CD4-positive, alpha-beta T cell treated with Interleukin-15 for 4 hours (primary cell): ENCODE measurements at places on chromosomes 12 and 14.

DNA sequence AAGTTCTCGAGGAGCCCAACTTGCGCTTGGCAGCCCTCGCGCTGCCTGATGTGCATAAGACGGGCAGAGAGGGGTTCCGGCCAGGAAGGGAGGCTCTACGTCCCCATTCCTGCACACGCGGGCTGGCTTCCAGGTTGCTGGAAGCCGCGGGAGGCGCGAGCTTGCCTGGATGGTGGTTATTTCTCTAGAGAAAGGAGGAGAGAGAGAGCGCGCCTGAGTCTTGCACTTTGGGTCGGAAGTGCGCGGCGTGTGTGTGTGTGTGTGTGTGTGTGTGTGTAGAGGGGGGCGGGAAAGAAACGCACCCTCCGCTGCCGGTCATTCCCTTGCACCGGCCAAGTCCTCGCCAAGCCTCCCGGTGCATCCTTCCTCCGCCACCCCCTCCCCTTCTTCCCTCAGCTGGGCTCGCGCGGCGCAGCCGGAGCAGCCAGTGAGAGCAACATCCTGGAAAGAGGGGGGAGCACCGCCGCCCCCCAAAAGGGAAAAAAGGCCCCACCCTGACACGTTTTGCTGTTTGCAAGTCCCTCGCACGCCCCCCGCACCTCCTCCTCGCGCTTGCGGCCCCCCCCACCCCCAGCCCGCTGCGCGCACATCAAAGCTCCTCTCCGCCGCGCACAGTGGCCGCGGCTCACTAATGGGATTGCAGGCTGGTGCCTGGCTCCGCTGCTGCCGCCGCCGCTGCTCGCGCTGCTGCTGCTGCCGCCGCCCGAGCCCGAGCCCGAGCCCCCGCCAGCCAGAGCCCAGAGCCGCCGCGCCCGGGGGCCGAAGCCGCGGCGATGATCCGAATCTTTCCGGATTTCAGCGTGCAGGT, 4.4 kb upstream of the NPAS3 start:
- no peak for DNase-seq

GRCh38 chr12:1529862-1530591, 64.4 kb downstream of the FBXL14 start:
- DNase-seq = no peak

GRCh38 chr12:27504507-27504906, 19.5 kb upstream of the PPFIBP1 start:
- no peak for DNase-seq

- no peak for DNase-seq
These were observed 31.3 kb downstream of the DERA start for GRCh38 chr12:15942475-15942874.

DNA sequence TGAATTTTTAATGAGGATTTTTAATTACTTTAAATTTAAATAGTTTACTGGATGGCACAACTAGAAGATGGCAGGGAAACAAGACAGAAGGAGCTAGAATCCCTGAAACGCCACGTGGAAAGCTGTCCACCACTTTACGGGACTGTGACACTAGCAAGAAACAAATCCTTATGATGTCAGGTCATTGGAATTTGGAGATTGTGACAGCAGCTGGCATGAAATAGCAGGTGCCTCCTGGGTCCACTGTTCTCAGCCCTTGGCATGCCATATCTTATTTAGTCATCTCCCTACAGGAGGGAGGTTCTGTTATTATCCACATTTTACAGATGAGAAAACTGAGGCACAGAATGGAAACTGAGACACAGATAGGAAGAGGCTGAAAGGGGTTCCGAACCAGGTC, 113.8 kb downstream of the BCL11B start:
- no peak for DNase-seq

GRCh38 chr14:88379706-88380343, 5.6 kb upstream of the SPATA7 start:
- DNase-seq = no peak

DNA sequence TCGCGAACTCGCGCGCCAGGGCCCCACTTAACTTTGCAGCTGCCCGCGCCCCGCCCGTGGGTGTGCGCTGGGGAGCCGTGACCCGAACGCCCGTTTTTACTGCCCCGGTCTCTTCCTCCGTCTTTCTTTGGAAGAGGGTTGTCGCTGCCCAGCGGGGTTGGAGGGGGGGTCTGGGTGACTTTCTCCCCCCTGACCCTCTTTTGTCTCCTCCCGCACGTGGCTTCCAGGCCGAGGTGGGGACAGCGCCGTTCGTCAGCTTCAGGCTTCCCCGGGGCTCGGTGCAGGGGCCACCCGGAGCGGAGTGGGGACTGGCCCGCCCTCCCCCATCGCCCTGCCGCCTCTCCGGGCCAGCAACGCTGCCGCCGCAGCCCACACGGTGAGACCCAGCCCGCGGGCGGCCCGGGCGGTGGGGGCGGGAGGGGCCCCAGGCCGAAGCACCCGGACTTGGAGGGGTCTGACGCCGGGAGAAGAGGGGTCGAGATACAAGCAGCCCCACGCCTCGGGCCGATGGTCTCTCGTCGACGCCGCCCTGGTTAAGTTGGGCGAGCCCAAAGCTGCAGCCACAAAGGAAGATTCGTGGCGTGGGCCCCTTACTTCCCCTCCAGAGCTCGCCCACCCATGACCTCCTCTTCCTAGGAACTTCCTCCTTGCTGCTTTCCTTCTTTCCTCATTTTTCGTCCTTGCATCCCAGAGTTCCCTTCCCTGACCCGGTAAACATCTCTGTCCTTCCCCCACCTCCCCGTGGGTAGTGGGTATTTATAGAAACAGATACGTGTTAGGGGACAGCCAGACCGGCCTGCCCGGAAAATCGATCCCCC, 1.2 kb downstream of the DYRK2 start:
- peak; percentile 15 for DNase-seq

GRCh38 chr12:11991604-11992003, 79.1 kb upstream of the BCL2L14 start:
- DNase-seq = no peak

- DNase-seq = no peak
These were observed 1727.1 kb upstream of the SEL1L start for GRCh38 chr14:83260751-83261150.

GRCh38 chr12:94732367-94732990, 82.1 kb upstream of the TMCC3 start:
- no peak for DNase-seq

DNA sequence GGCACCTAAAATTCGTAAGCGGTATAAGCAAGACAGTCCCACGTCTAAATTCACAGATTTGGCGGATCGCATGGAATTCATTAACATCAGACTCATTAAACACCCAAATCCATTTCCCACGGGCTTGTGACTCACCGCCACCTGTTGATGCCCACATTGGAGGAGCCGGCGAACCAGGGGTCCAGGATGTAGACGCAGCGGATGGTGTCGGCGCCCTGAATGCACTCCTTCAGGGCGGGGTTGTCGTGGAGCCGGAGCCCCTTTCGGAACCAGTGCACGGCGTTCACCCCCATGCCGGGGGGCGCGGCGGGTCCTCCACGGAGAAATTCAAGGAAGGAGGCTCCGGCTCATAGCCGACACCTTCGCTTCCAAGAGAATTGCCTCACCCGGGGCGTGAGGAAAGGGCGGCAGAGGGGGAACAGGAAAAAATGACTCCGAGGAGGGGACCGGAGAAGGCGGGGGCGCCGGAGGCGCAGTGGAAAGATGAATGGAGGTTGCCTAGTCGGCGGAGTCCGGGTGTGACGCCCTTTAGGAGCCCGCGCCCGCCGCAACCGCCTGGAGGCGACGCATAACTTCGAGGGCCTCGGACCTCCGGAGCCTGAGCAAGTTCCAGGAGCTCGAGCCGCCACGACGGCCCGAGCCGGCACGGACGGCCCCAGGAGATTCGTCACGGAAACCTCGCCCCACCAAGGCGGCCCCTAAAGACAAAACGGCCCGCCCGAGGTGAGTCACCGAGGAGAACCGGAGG, 506 bp downstream of the CRY1 start:
- DNase-seq = peak; percentile 72

DNA sequence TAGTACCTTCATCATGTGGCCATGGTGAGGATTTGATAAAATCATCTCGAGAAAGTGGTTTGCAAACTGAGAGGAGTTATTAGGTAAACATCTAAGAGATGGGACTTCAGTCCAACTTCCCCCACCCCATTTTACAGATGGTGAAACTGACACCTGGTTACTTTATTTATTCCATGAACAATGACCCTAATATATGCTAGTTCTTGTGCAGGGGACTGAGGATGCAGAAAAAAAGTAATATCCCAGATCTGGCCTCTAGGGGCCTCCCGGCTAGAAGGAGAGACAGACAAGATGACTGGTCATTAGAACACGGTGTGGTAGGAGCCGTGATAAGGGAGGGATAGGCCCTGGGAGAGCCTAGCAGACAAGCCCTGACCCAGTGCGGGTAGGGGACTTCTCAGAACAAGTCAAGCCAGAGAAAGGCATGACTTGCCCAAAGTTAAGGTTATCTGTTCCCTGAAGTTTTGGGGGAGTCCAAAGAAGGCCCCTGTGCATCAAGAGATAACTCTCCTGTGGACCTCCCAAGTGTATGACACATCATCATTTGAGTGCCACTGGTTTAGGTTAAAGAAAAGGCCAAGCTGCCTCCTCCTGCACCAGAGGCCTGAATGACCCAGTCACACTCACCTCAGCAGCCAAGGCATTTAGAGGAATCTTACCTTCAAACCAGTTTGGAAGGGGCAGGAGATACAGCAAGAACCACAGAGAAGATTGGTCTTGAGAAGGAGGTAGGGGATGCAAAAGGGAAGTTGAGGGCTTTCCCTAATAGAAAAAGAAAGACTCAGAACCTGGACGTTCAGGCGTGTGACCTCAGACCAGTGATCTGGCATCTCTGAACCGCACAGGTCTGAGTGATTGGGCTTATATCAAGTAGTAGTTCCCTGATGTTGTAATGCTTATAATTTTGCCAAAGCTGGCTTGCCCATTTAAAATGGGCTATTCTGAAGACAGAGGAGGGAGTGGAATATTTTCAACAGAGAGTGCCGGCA, 1.6 kb downstream of the CMKLR1 start:
- DNase-seq = peak; percentile 7

- no peak for DNase-seq
These were observed 241.5 kb downstream of the BCL11B start for GRCh38 chr14:99030454-99030853.

DNA sequence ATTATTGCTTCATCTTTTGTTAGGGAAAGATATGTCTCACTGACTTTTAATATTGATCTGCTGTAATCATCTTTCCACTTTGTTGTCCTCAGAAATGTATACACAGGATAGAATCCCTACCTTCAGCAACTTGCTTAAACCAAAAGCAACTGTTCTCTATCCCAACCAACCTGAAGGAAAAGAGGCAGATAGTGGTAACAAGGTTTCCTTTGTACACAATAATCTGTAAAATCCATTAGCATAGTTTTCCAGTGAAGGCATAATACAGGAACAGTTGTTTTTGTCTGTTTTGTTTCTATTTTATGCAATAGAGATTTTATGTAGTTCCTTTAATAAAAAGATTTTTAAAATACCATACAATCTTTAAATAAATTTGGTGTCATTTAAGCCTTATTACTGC, 170.5 kb downstream of the PIK3C2G start:
- DNase-seq = no peak

- DNase-seq = no peak
These were observed 117.5 kb downstream of the ANO2 start for GRCh38 chr12:5827591-5827990.

- DNase-seq = no peak
These were observed 44.2 kb downstream of the ARID2 start for GRCh38 chr12:45773747-45774146.

GRCh38 chr12:131636266-131636665, 74.6 kb upstream of the SFSWAP start:
- no peak for DNase-seq

DNA sequence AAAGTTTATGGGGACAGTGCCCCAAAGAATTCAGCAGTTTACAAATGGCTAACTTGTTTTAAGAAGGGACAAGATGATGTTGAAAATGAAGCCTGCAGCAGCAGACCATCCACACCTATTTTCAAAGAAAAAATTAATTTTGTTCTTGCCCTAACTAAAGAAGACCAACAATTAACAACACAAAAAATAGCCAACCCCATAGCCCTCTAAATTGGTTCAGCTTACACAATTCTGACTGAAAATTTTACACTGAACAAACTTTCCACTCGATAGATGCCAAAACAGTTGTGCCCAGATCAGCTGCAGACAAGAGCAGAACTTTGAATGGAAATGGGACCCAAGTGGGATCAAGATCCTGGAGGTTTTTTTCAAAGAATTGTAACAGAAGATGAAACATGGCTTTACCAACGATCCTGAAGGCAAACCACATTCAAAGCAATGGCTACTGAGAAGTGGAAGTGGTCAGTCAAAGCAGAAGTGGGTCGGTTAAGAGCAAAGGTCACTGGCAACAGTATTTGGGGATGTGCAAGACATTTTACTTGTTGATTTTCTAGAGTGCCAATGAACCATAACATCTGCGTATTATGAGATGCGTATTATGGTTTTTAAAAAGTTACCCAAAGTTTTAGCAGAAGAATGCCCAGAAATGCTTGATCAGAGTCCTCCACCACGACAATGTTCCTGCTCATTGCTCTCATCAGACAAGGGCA, 30.0 kb downstream of the SLC39A9 start:
- no peak for DNase-seq

- peak; percentile 46 for DNase-seq
These were observed 3.6 kb downstream of the CFAP73 start for GRCh38 chr12:113152835-113153814.

- DNase-seq = no peak
These were observed 55.4 kb downstream of the SETD3 start for GRCh38 chr14:99425272-99425681.

DNA sequence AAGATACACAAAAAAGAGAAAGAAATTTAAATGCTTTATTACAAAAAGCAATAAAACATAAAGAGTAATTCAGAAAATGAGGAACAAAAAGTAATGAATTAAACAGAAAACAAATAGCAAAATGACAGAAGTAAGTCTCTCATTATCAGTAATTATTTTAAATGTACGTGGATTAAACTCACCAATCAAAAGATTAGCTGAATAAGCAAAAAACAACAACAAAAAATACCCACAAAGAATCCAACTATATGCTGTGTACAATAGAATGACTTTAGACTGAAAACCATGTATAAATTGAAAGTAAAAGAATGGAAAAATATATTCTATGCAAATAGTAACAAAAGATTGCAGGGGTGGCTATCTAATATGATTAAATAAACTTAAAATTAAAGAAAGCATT, 1006.8 kb downstream of the SLC16A7 start:
- no peak for DNase-seq

DNA sequence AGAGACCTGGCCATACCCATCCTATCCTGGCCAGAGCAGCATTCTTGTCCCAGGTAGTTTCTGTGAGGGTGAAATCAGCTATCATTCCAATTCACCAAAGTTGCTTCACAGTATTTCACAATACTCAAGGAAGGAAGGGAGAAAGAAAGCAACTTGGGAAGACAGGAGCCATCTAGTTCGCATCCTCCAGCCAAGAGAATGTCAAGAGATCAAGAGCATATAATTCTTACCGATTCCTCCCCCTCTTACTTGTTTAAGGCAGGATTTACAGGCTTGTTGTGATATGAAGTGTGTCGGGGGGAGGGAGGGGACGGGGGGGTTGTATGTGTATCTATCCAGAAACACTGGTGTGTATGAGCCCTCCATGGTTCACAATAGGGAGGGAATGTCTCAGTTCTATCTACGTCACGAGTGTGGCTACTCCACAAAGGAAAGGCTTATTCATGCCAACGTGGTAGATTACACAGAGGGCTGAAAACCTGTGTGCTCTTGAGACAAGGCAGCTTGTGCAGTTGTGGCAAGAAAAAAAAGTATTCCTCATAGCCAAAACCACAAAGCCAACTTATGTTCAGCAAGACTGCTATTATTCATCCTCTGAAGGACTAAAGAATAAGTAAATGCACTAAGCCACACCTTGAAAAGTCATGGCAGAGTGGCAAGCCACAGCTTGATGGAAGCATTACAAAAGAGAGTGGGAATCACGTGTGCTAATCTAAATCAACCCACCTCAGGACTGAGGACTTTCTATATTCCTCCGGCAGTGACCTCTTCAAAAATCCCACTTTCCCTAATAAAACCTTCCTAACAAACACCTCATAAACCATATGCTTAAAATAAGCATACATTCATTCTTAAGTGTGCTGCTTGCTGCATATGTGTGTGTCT, 35.0 kb downstream of the CORO1C start:
- peak; percentile 16 for DNase-seq
